ENCODE measurements at places on chromosomes 4 and X.

DNA sequence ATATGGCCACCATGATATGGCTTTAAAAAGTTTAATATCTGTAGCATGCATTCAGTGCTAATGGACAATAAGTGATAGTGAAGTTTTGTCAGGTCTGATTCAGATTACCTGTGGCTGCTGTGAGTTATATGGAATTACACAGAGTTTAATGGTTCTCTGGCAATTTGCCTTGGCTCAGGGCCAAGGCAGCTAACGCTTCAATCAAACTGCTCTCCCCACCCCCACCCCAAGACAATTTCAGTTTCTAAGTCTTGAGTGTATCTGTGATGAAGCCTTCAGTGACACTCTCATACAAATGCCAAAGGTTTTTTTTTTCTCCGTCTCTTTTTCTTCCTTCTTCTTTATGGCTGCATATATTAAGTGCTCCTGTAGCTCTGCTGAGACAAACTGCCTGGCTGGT, 106.6 kb downstream of the SHROOM4 start:
- no peaks in the 10 kb centered on the region for H3K36me3 ChIP-seq
- no peak overlapping the region for H3K4me3 ChIP-seq
- H3K4me1 ChIP-seq, result no peaks in the 10 kb centered on the region

- no peak for DNase-seq
- H3K4me3 ChIP-seq, result no peak overlapping the region
- no peaks in the 10 kb centered on the region for H3K36me3 ChIP-seq
- H3K27ac ChIP-seq, result no peak overlapping the region
- no peaks in the 10 kb centered on the region for H3K27me3 ChIP-seq
- no peaks in the 10 kb centered on the region for H3K4me1 ChIP-seq
Observed at GRCh38 chr4:121096629-121097028, 24.3 kb upstream of the NDNF start.

- H3K36me3 ChIP-seq, result no peaks in the 10 kb centered on the region
- no peaks in the 10 kb centered on the region for H3K4me1 ChIP-seq
- no peaks in the 10 kb centered on the region for H3K27me3 ChIP-seq
- H3K4me3 ChIP-seq, result no peak overlapping the region
- no peak overlapping the region for H3K27ac ChIP-seq
Observed at GRCh38 chrX:32137525-32137924, 1065.7 kb upstream of the FTHL17 start.

GRCh38 chr4:182213004-182213403, 30.2 kb upstream of the TENM3 start:
- no peak for DNase-seq
- H3K36me3 ChIP-seq, result no peaks in the 10 kb centered on the region
- peaks cover 21% of the 10 kb centered on the region for H3K4me1 ChIP-seq
- no peak overlapping the region for H3K27ac ChIP-seq

DNA sequence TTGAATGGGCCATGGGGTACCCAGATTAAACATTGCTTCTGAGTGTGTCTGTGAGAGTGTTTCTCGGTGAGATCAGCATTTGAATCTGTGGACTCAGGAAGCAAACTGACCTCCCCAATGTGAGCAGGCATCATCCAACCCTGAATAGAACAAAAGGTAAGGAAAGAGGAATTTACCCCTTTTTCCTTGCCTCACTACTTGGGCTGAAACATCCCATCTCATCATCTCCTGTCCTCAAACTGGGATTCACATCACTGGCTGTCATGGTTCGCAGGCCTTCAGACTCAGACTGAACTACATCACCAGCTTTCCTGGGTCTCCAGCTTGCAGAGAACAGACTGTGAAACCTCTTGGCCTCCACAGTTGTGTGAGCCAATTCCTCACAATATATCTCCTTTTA, 47.1 kb downstream of the TEC start:
- H3K4me3 ChIP-seq, result no peak overlapping the region
- no peaks in the 10 kb centered on the region for H3K36me3 ChIP-seq
- no peak for DNase-seq
- H3K27me3 ChIP-seq, result no peaks in the 10 kb centered on the region
- no peak overlapping the region for H3K27ac ChIP-seq
- H3K4me1 ChIP-seq, result no peaks in the 10 kb centered on the region

DNA sequence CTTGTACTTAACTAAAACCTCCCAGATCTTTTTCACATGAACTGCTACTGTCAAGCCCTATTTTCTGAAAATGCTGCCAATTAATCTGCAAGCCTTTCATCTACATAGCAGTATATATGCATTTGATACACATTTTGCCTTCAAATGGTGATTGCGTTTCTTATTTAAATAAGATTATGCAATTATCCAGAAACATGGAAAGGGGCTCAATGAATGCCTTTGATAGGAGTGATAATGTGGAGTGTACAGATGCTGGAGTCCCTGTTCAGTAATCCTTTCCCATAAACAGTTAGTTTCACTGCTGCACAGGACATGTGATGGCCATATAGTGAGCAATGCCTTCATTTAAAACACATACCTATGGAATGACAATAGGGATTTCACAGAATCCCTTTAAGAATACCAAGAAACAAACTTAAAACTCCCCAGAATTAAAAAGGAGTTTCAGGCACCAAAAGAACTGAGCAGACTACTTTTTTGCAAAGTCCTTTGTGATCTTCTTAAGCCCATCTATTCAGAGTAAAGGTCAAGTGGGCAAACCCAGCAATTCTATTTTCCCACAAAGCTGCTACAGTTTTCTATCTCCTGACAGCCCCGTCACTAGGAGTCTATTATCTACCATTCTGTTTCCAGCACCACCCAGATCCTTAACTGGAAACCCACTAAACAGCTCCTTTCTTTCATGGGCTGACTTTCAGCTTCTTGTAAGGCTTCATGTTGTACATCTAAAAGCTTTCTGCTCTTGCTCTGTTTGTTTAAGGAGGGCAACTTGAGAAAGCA, 120.3 kb downstream of the UNC5C start:
- no peaks in the 10 kb centered on the region for H3K4me1 ChIP-seq
- no peaks in the 10 kb centered on the region for H3K27me3 ChIP-seq
- no peak for DNase-seq
- H3K27ac ChIP-seq, result no peak overlapping the region

DNA sequence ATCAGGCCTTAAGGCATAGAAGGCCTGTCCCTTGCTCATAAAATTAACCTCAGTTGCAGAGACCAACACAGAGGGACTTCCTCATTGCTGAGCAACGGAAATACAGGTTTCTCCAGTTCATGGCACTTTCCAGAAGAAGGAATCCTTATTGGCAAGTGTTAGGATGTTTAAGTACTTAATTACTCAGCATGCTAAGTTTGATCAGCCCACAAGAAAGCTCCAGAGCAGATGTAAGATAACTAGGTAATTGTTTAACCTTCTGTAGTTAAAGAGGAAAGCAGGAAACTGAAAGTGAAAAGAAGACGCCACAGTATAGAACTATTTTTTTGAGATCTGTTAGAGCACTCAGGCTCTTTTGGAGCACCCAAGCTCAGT, 33.5 kb downstream of the SMS start:
- peaks cover 18% of the 10 kb centered on the region for H3K4me1 ChIP-seq
- H3K36me3 ChIP-seq, result no peaks in the 10 kb centered on the region
- peak overlapping the region; percentile 81 for H3K27ac ChIP-seq
- no peaks in the 10 kb centered on the region for H3K27me3 ChIP-seq

- H3K27ac ChIP-seq, result no peak overlapping the region
- H3K27me3 ChIP-seq, result no peaks in the 10 kb centered on the region
- H3K4me1 ChIP-seq, result no peaks in the 10 kb centered on the region
- no peak overlapping the region for H3K4me3 ChIP-seq
Observed at GRCh38 chr4:8912089-8912455, 40.4 kb upstream of the HMX1 start.

DNA sequence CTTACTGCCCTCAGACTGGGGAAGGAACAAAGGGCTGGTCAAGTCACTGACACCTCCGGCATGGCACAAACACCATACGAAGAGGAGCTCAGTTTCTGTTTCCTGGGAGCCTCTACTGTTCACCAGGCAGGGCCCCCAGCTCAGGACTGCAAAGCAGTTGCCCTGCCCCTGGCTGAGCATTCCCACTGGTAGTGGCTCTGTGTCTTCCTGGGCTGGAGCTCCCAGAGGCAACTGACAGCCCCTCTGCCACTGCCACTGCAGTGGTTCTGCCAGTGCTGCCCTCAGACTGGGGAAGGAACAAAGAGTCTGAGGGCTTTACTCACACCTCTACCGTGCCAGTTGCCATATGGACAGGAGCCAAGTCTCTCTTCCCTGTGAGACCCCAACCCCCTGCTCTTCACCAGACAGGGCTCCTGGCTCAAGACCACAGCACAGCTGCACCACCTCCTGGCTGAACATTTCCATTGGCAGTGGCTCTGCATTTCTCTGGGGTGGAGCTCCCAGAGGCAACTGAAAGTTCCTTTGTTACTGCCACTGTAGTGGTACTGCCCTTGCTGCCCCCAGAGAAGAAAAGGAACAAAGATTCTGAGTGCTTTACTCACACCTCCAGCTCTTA, 67.9 kb downstream of the SMARCA5 start:
- H3K36me3 ChIP-seq, result no peaks in the 10 kb centered on the region
- H3K4me1 ChIP-seq, result peaks cover 8% of the 10 kb centered on the region
- peak; percentile 8 for DNase-seq

- no peaks in the 10 kb centered on the region for H3K36me3 ChIP-seq
- H3K4me1 ChIP-seq, result no peaks in the 10 kb centered on the region
- H3K27me3 ChIP-seq, result no peaks in the 10 kb centered on the region
- DNase-seq, result no peak
- H3K27ac ChIP-seq, result no peak overlapping the region
Observed at GRCh38 chrX:31656013-31656412, 584.2 kb upstream of the FTHL17 start.

DNA sequence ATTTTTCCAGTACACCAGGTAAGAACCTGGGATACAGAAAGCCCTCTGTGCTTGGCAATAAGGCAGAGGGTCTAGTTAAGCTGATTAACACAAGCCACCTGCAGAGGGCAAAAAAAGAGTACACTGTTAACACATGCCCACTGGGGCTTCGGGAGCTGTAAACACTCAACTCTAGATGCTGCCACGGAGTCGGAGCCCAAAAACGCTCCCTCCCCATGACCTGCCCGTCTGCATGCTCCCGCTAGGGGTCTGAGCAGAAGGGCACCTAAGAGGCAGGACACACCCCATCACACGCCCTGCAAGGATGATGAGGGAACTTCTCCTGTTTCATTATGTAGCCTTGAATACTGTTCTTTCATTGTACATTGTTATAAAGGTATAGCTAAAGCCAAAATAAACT, 715.6 kb upstream of the AADAT start:
- no peaks in the 10 kb centered on the region for H3K4me1 ChIP-seq
- H3K4me3 ChIP-seq, result no peak overlapping the region
- peak; percentile 17 for DNase-seq
- H3K36me3 ChIP-seq, result no peaks in the 10 kb centered on the region
- H3K27ac ChIP-seq, result no peak overlapping the region

GRCh38 chr4:174495626-174496025, 26.7 kb downstream of the HPGD start:
- no peak overlapping the region for H3K27ac ChIP-seq
- peaks cover 48% of the 10 kb centered on the region for H3K4me1 ChIP-seq
- H3K27me3 ChIP-seq, result no peaks in the 10 kb centered on the region
- H3K4me3 ChIP-seq, result no peak overlapping the region

- H3K36me3 ChIP-seq, result no peaks in the 10 kb centered on the region
- H3K4me1 ChIP-seq, result no peaks in the 10 kb centered on the region
- no peak for DNase-seq
- H3K27ac ChIP-seq, result no peak overlapping the region
- no peaks in the 10 kb centered on the region for H3K27me3 ChIP-seq
Observed at GRCh38 chrX:34632384-34632783, 24.7 kb downstream of the TMEM47 start.

All from Caco-2 (cell line).